ENCODE measurements at places on chromosomes 13 and 19. TPM values are rescaled to one million over a fixed set of nuclear protein-coding genes. Genes with fewer than 3 reads are reported as not detected.
A peak's percentile ranks its signal among the peaks of the same experiment; 100 is the strongest.

GRCh38 chr19:14434543-14435319, 1.6 kb downstream of the PKN1 start:
- DNase-seq: peak; percentile 81

- no peak for DNase-seq
These were observed 206.5 kb upstream of the TSHZ3 start for GRCh38 chr19:31555634-31556215.

DNA sequence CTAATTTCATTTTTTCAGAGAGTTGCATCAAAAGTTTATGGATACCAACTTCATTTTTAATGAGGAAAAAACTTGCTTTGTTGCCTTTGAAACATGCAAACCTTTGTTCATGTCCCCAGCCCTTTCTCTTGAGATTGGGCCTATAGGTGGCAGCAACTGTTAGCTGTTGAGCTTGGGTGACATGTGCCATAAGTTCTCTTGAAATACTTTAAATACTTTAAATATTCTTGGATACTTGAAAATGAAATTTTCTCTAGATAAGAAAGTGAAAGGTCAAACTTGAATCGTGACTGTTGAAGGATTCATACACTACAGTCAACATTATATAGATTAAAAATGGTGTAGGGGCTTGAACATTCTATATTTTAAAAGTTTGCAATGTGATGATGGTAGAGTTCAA, 294.9 kb downstream of the NDFIP2 start:
- DNase-seq: peak; percentile 91

Gene SSC5D
- total RNA-seq: 0.19 TPM

- DNase-seq: no peak
These were observed 22.5 kb downstream of the SCEL start for GRCh38 chr13:77558016-77558415.

DNA sequence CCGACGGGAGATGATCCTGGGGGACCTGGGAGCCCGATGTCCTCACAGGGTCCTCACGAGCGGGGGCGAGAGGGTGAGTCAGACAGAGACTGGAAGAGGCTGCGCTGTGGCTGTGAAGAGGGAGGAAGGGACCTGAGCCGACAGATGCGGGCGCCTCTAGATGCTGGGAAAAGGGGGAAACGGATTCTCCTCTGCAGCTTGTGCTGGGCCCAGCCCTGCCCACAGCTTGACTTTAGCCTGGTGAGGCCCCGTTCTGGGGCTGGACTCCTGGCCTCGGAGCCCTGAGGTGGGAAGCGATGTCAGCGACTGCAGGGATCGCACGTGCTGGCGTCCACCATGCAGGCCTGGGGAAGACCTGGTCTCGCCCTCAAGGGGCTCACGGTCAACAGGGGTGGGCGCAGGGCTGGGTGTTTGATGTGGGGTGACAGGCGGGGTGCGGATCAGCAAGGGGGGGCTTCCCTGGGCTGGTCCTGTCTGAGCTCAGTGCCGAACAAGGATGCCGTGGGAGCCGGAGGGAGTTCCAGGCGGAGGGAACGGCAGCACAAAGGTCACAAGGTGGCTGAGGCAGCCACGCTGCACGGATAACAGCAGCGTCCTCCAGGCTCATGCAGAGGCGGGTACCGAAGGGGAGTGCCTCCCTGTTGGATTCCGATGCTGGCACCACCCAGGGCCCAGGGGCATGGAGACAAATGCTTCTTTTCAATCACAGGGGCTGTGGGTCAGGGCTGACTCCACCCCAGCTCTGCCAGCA, 31.8 kb downstream of the PIP5K1C start:
- DNase-seq: no peak

Gene SLC1A6
- total RNA-seq: not detected

DNA sequence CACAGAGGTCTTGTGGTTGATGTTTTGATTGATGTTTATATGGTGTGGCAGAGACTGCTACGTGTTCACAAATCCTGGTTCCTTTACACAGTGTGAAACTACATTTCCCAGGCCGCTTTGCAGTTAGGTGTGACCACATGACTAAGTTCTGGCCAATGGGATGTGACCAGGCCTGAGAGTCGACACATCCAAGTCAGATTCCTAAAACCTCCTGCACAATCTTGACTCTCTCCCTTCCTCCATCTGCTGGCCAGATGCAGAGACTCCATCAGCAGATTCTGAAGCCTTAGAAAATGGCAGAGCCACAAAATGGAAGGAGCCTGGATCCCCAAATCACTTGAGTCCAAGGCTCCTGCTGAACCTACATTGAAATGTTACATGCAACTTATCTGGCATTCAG, 12.6 kb downstream of the CD37 start:
- DNase-seq: peak; percentile 49

Gene TLE2
- 25.7 TPM for total RNA-seq

GRCh38 chr13:86447479-86447878, 648.3 kb upstream of the SLITRK6 start:
- no peak for DNase-seq

Gene GPC5
- 0.34 TPM for total RNA-seq

DNA sequence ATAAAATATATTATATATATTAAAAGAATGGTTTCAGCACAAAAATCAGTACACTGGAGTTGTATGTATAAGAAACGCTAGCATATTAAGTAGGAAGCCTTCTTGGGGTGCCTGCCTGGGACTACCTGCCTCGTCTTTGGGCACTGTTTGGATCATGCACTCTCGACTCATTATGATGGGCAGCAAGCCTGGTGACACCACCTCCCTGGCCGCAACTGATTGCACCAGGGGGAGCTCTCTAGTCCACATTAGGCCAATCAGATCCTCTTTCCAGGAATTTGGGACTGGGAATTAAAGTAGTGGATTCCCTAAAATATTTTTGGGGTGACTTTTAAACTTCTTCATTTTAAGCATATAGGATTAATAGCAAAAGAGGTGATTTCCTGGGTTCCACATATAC, 56.0 kb upstream of the RGCC start:
- no peak for DNase-seq

GRCh38 chr19:6516659-6517291, 14.1 kb upstream of the TNFSF9 start:
- peak; percentile 92 for DNase-seq

DNA sequence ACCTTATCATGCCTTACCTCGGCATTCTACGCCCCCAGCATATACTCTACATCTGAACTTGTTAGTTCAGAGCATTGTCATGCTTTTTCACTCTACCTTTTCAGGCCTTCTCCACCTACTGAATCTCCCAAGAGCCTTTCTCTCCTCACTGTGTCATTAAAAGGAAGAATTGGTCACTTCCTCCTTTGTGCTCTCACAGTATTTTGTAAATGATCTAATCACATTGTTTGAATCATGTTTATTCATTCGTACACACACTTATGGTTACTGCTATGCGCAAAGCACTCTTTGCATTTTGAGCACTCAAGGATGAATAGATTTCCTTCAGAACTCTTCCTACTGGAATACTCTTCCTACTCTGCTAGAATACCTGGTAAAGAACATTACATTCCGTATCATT, 15.8 kb upstream of the ELF1 start:
- peak; percentile 79 for DNase-seq

Gene LMTK3
- 0.14 TPM for total RNA-seq

Gene AXL
- 11.2 TPM for total RNA-seq

Data from dermis blood vessel endothelial cell (primary cell).